ENCODE measurements at places on chromosomes 3 and 15.

DNA sequence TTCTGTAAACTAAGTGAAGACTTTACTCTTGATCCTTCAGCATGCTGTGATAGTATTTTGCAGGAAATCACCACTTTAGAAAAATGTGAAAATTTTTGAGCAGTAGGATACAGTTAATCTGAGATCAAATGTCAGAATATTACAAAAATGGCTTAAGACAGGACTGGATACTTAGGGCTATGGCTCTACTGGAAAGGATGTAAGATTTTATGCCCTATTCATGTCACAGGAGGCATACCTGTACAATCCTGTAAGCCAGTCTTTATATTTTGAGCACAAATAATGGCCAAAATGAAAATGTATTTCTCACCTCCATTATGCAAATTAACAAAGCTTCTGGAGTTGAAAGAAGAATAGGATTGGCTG, 8.6 kb upstream of the TGFBR2 start:
- DNase-seq, result no peak

- no peak for DNase-seq
Observed at GRCh38 chr3:4284865-4285264, 18.3 kb upstream of the SETMAR start.

GRCh38 chr3:117200962-117201361, 491.4 kb downstream of the TUSC7 start:
- DNase-seq, result no peak

- no peak for DNase-seq
Observed at GRCh38 chr3:2363854-2364253, 265.2 kb downstream of the CNTN4 start.

DNA sequence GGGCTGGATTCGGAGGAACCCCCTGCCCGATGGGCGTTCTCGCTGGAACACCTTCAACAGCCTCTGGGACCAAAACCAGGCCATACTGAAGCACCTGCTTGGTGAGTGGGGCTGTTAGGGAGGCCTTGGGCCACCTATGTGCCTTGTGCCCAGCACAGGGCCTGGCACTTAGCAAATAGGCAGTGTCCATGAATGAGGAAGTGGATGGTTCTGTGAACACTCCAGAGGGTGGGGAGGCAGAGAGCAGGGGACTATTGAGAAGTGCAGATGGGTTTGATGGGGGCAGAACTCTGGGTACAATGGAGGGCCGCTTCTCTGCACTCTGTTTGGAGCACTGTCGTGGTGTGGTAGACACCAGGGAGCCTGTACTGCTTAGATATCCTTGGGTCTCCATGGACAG, 1.5 kb downstream of the ECE2 start:
- DNase-seq, result no peak

Measured in activated T-helper 9 cell treated with anti-CD3 and anti-CD28 coated beads, Interleukin-2, amount 50 U/mL, for 16 hours (primary cell).